ENCODE measurements at places on chromosomes 3 and 15. TPM values are rescaled to one million over a fixed set of nuclear protein-coding genes. Genes with fewer than 3 reads are reported as not detected.

- ATAC-seq: no peak
Measured at GRCh38 chr15:36594556-36595090, 15.2 kb downstream of the CDIN1 start.

DNA sequence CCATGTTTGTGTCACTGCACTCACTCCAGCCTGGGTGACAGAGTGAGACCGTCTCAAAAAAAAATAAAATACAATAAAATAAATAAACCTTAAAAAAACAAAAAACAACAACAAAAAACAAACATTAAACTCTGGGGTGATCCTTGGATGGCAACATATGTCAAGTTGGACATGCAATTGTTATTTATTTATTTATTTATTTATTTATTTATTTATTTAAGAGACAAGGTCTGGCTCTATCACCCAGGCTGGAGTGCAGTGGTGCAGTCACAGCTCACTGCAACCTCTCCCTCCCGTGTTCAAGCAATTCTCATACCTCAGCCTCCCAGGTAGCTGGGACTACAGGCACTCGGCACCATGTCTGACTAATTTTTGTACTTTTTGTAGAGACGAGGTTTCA is 275.5 kb downstream of the VPS13C start:
- ATAC-seq: no peak

- no peak for ATAC-seq
Measured at GRCh38 chr15:75817138-75817935, 25.9 kb upstream of the UBE2Q2 start.

GRCh38 chr15:69036826-69037225 is 22.3 kb downstream of the NOX5 start:
- ATAC-seq: no peak

GRCh38 chr3:150787741-150788370 is 24.9 kb upstream of the SIAH2 start:
- peak; percentile 68 for ATAC-seq

- ATAC-seq: no peak
Measured at GRCh38 chr3:189363590-189364255, 192.0 kb downstream of the TPRG1 start.

DNA sequence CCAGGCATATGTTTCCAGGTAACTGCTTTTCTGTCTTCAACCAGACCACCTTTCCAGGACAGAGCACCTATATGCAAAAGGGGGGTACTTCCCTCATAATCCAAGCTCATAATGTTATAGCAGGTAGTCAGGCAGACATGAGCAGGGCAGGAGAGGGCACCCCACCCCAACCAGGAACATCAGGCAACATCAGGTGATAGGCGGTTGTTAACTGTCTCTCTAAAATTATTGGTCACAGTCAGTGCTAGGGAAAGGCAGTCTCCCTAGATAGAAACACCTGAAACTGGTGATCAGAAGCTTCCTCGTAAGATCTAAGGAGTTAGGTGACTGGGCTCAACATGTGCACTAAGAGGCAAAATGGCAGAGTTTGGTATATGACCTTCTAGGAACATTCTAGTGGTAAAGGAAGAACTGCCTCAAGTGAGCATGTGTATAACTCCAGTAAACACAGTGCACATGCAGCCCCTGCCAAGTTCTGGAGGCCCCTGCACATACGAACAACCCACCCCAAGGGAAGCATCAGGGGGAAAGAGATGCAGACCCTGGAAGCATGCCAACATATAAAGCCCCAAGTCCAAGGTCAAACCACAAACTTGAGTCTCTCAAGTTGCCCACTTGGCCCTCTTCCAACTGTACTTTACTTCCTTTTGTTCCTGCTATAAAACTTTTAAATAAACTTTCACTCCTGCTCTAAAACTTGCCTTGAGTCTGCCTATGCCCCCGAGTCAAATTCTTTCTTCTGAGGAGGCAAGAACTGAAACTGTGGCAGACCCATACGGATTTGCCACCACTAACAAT is 270.9 kb downstream of the ULK4 start:
- ATAC-seq: no peak

- ATAC-seq: no peak
Measured at GRCh38 chr3:138846262-138846791, 11.6 kb upstream of the PIK3CB start.

- ATAC-seq: no peak
Measured at GRCh38 chr3:196047391-196048030, 34.4 kb downstream of the TFRC start.

- no peak for ATAC-seq
Measured at GRCh38 chr15:98938799-98939198, 68.8 kb downstream of the PGPEP1L start.

GRCh38 chr3:113533534-113533892 is 1.2 kb downstream of the SIDT1 start:
- no peak for ATAC-seq

- ATAC-seq: no peak
Measured at GRCh38 chr3:177679568-177680471, 482.5 kb upstream of the TBL1XR1 start.

DNA sequence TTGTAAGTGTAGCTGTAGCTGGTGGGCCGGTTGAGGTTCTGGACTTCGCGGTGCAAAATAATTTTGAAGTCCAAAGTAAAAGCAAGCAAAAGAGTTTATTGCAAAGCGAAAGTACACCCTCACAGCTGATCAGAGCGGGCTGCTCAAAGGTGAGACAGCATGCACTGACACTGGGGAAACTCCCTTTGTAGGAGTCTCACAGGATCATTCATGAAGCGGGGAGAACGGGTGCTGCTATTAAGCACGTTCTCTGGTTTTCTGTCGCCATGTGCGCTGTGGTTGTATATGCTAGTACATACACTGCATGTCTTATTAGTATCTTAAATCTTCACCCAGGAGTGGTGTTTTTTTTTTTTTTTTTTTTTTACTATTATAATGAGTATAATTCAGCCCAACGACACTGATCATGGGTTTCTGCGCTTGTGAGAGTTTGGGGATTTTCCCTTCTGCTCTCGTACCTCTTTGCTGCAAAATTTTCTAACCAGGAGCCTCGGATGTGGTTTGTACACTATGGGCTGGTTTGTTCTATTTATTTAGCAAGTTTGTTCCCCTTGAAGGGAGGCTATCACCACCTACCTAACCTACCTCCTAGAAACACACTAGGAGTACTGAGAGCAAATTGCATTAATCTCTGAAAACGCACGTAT is 1.4 kb upstream of the AP4E1 start:
- peak; percentile 53 for ATAC-seq

DNA sequence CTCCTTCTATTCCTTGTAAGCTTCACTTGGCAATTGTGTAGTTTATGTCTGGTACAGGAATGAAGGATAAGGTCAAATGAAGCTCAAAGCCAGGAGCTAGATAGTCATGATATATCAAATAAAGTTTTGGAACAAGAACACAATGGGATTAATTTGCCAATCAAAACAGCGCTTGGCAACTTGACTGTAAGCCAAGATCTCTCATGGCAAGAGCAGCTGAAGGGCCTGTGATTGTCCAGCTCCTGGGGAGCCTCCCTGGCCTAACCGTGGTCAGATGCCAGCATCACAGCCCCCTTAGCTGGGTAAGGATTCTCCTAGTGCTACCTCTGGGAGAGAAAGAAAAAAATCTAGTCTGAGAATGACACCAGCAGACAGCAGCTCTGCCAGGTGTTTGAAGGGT is 97.2 kb downstream of the LIPC start:
- ATAC-seq: no peak

DNA sequence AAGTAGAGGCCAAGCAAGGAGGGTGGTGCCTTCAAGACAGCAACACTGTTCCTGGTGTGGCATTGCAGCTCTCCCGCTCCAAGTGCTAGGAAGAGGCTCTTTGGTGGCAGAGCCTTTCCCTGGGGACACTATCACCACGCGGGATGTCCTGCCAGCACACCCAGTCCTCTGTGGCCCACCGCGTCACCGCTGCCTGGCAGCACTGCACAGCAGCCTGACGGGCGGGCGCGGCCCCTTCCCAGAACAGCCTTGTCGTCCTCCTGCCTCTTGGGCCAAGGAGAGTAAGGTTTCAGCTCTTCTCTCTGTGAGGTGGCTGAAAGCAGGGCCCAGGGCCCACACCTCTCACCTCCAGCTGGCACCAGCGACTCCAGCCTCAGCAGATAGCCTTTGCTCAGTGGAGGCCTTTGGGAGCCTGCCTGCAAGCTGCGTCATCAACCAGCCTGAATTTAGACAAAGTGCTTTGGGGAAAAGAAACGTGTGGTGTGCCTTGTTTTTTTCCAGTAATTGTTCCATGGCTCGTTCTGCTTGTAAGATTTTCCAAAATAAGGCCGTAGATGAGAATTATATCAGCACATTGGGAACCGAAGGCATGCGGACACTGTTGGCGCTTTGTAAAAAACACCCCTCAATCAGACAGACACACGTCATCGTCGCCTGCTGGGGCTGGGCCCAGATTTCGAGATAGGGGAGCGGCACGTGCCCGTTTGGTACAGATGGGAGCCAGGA is 65.0 kb downstream of the AAGAB start:
- no peak for ATAC-seq

Gene IP6K1
- 19.9 TPM for total RNA-seq

Gene ROPN1B
- total RNA-seq: not detected

Gene ZCWPW2
- 0.40 TPM for total RNA-seq

Gene ATP10A
- 0.44 TPM for total RNA-seq

Gene ZIC1
- 0.36 TPM for total RNA-seq

Gene IMPG2
- 0.08 TPM for total RNA-seq

Gene GOLGA6A
- 0.08 TPM for total RNA-seq

Gene CAPN3
- total RNA-seq: 4.5 TPM

Gene CHRD
- 0.84 TPM for total RNA-seq

Gene OR5K2
- total RNA-seq: not detected

All from esophagus mucosa (tissue), 1 donor.